GM19239 (cell line): ENCODE measurements at places on chromosomes 1 and 21.

DNA sequence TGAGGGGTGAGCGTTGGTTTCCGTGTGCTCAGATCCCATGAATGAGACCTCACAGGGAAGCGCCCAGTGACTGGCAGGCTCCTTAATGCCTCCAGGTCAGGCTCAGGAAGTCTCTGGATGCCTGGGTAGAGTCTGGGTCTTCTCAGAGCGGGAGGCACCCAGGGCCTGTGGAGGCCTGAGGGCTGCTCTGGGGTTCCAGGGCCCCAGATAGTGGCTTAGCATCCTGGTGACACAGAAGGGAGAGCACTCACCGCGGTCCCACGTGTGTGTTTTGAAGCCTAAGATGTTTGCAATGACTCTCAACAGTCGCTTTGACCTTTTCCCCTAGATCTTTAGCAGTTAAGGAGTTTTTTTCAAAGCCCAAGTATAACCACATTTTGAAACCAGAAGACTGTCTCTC, 25.0 kb downstream of the PRMT2 start:
- no peak for DNase-seq

- no peak for DNase-seq
These were observed 85.2 kb downstream of the TGFB2 start for GRCh38 chr1:218430346-218430745.

GRCh38 chr1:3258386-3259003, 189.5 kb downstream of the PRDM16 start:
- no peak for DNase-seq

DNA sequence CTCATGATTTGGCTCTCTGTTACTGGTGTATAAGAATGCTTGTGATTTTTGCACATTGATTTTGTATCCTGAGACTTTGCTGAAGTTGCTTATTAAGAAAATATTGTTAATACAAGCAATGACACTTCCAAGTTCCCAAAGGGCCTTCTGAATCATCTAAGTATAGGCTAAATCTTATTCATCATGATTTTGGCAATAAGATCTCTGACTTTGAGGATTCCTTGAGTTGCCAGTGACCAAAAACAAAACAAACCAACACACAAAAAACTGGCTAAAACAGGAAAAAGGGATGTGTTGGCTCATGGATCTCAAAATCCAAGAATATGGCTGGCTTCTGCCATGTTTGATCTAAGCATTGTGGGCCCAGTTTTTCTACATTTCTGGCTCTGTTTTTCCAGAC, 163.4 kb downstream of the HHIPL2 start:
- no peak for DNase-seq

DNA sequence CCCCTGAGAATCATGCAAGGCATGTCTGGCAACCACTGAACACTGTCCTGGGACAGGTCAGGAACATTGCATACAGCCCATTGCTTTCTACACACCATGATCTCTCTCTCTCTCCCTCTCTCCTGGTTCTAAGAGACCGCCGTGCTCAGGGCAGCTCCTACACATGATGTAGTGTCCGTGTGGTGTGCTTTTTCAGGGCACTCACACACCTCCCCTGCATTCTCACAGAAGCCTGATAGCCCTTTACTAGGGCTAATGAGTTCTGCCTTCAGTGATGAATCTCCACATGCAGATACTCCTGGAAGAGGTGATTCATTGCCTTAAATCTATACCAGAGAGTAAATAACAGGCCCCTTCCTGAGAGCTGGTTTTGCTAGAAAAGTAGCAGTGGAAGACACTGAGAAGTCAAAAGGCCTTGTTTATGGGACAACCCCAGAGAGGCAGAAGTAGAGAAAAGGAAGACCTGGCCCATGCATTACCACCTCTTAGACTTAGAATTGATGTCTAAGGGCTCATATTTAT, 7.2 kb upstream of the OLFML2B start:
- no peak for DNase-seq
